ENCODE measurements at places on chromosomes 5 and 9.

- no peak for DNase-seq
These were observed 140.9 kb upstream of the MAP3K1 start for GRCh38 chr5:56674441-56674840.

- no peak for DNase-seq
These were observed 260.7 kb downstream of the CHSY3 start for GRCh38 chr5:130164966-130165365.

DNA sequence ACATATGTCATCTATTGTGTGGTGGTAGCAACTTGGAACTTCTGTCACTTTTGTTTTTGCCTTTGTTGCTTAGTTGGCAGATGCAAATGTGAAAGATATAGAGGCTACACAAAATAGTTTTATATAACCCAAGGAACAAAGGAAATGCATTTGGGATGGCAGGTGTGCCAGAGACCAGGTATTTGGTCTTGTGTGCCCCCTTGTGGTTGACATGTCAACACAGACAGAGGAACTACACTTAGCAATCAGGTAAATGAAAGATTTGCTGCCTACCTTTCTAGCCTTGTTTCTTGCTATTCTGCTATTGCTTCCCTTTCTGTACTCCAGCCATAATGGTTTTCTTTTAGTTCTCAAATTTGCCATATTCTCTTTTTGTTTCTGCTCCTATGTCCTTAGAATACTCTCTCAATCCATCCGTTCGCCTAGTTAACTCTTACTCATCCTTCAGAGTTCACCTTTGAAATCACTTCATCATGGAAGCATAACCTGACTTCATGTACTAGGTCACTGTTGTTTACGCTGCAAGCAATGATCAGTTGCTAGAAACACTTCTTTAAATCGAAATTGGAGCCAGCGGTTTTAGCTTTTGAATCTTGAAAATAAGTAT is 119.5 kb downstream of the TRPM3 start:
- peak; percentile 0 for DNase-seq

DNA sequence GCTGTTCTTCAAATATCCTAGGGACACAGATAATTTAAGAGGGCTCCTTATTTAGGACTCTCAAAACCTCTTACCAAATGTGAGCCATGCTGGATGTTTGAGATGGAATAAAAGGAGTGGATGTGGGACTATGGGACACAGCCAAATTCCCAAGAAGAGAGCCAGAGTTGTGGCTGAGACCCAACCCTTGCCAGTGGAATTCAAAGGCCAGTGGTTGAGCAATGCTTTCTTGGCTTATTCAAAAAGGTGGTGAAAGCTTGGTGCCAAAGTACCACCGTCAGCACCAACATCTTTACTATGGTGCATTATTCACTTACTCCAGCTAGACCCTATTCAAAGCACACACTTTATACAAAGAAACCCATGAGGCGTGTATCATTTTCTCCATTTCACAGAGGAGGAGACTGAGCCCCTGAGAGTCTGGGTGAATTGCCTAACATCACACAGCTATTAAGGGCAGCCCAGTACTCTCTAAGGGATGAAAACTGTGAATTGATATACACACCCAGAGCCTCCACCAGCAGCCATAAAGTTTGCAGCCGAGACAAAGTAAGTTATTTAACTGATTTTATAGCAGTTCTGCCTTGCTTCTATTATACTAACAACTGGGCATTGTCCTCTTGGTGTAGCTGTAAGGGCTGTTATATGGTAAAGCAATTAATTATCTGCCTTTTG is 391.7 kb downstream of the ACTL7B start:
- no peak for DNase-seq

DNA sequence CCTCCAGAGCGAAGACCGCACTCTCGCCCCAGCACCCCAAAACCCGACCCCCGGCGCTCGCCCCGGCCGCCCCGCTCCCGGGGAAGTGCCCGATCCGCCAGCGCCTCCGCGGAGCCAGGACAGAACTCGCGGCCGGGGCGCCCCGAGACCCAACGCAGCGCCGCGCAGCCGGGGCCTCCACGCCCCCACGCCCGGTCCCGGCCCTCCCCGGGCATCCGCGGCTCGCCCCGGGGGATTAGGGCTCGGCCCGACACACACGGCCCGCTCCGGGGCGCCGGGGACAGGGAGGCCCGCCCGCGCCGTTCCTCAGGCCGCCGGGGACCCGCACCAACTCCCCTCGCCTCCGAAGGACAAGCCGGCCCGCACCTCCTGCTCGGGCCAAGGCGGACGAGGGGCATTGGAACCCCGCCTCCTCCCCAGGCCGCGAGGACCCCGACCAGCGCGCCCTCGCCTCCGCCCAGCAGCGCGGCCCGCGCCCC is 544 bp downstream of the FNBP1 start:
- no peak for DNase-seq

GRCh38 chr5:96633820-96634219 is 28.4 kb upstream of the CAST start:
- no peak for DNase-seq

DNA sequence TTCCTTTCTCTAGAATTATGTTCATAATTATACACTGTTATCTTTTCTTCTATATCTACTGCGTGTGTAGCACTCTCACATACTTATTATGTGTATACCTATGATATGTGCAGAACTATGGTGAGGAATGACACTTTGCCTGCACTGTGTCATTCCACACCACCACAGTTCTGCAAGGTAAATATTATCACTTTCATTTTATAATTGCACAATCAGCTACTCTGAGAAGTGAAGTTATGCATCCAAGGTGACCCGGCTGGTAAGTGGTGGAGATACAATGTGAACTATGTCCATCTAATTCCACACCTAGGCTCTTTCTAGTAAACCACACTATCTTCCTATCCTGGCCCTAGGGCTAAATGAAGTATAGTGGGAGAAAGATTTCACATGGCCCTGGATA is 170.1 kb upstream of the ATP10B start:
- no peak for DNase-seq

DNA sequence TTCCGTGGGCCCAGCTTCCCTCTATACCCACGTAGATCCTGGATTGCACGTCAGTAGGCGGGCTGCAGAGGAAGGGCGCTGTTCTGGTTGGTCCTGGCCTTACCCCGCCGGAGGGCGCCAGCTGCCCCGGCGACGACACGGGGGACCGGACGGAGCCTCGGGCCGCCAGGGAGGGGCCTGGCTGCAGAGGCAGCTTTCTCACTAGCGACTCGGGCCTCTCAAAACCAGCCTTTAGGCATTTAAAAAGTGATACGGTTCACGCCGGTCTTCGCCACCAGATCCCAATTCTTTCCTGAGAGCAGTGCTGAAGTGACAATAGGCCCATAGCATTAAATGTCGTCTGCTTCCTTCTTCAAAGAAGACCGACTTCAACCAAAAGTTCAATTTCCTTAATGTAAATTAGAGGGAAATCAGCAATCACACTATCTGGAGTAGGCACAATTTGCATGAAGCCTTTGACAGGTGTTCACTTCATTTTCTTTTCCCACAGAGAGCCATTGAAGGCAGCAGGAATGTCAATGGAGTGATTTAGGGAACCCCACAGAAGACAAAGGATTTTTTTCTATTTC is 17.6 kb upstream of the UBE2D2 start:
- DNase-seq, result no peak

DNA sequence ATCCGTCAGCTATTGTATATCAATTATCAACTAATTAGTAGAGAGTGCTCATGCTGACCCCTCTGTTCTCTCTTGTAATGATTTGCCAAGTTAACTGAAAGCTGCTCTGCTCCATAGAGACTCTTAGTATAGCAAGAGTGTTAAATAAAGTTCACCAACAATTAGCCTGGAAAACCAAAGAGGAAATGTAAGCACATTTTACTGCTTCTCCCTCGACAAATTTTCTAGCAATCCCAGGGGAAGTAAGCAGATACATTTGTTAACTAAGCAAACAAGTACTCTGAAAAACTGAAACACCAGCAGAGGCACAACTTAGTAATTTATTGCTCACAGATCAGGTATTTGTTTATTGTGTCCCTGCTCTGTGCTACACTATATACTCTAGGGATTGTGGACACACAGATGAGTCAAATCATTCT is 162.2 kb downstream of the GLIS3 start:
- no peak for DNase-seq

GRCh38 chr9:677461-678097 is 163.9 kb upstream of the DMRT1 start:
- DNase-seq, result no peak

- no peak for DNase-seq
These were observed 200.8 kb upstream of the ST8SIA4 start for GRCh38 chr5:101103874-101104273.

- DNase-seq, result no peak
These were observed 73.7 kb downstream of the GTF3C4 start for GRCh38 chr9:132743931-132744479.

DNA sequence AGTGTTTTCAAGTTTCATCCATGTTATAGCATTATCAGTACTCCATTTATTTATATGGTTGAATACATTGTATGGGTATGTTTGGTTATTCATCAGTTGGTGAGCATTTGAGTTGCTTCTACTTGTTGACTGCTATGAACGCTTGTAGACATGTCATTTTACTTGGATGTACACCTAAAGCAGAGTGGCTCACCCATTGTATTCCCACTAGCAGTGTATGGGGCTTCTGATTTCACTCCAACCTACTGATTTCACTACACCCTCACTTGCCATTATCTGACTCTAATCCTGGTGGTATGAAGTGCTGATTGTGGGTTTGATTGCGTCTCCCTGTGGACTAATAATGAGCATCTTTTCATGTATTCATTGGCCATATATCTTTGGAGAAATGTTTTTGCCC is 9.5 kb downstream of the NPM1 start:
- no peak for DNase-seq

DNA sequence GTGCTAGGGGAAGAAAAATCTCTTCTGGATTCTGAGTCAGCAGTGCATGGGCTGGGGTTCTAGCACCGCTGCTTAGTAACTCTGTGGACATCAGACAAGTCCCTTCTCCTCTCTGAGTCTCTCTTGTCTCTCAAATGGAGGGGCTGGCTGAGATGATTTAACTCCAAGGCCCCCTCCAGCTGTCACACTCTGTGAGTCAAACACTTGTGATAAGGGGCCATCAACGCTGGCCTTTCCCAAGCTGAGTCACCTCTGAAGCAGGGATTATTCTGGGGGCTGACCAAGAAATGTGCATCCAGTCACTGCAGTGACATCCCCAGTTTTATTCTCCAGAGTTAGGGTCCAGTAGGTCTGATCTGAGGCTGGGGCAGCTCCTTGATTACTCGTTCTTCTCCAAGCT is 110.4 kb upstream of the ZNF462 start:
- DNase-seq, result no peak

GRCh38 chr9:20564650-20565049 is 57.6 kb downstream of the MLLT3 start:
- DNase-seq, result no peak

DNA sequence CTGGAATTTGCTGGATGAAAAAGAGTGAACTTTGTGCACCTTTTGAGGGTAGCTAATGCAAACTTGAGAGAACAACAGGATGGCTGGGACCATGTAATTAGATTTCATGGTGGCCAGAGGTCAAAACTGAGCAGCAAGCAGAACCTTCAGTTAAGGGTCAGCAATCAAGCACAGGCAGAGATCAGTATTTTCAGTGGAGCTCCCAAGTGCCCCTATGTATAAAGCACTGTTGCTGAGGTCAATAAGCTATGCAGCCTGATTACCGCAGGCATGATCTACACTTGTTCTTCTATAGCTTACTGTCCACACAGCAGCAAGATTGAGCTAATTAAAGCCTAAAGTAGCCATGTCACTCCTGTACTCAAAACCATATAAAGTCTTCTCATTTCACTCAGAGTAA is 62.1 kb upstream of the TMC1 start:
- DNase-seq, result no peak

DNA sequence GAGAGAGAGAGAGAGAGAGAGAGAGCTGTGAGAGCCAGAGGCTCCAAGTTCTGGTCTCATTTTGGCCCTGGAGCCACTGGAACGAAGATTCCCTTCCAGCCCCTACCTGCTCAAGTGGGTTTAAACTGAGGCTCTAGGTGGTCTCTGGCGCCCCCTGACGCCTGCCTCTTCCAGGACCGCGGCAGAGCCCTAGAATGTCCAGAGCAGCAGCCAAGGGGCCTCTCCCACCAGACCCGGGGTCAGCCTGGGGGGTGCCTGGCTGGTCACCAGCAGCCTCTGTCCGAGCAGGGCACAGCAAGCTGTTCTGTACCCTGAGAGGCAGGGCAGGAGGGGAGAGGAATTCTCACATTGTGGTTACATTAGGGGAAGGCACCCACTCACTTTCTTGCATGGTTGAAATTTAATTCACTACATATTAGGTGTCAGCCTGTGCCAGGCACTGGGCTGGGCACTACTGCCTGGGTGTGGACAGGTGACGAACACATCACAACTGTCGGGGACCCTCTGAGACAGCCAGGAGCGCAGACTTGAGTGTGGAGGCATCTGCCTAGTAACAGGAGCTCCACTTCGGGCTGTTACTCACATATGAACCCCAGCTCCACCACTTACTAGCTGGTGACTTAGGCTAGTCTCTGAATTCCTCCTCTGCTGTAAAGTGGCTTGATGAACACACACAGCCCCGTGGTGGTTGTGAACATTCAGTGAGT is 44.5 kb downstream of the AMBP start:
- no peak for DNase-seq

DNA sequence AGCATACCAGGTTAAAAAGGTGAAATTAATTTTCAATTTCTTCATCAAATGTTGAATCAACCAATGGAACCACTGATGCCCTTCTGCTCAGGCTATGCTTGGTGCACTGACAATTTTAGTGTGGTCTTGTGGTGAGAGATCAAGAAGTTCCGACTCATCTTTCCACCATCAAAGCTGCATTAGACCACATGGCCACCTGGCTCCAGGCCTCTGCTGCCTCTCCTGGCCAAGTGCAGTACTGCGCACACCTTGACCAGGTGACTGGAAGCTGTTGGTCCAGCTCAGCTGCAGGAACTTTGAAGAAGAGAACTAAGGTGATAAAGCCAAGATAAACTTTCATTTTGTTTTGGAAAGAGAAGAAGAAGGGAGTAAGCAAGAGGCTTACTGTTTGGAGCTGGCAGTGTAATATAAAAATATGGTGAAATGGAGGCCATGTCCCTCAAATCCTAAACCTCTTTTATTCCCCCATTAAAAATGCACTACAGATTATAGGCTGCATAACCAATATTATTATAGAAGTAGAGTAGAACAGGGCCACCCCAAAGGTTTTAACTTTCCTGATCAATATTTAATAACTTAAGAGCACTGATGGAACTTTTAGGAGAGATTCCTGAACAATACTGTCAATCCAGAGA is 315.5 kb upstream of the C9orf72 start:
- DNase-seq, result peak; percentile 6

DNA sequence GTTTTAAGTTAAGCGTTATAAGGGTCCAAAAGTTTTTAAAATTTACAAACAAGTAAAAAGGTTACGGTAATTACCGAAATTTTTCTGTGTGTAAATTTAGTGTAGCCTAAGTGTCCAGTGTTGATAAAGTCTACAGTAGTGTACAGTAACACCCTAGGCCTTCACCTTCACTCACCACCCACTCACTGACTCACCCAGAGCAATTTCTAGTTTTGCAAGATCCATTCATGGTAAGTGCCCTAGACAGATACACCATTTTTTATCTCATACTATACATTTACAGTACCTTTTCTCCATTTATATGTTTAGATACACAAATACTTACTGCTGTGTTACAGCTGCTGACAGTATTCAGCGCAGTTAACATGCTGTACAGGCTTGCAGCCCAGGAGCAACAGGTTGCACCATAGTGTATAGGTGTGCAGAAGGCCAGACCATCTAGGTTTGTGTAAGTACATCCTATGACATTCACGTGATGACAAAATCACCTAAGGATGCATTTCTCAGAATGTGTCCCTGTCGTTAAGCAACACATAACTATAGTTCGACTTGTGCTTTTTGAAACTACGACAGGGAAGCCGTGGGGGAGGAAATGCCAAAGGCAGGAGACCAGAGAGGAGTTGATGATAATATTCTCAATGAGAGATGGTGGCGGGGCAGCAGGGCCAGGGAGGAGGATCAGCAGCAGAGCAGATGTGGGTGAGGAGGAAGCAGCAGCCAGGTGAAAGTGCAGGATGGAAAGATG is 48.6 kb downstream of the PSMB7 start:
- no peak for DNase-seq

Measured in stimulated activated CD4-positive, alpha-beta T cell treated with anti-CD3 and anti-CD28 coated beads, TNF-alpha, amount 100 ng/mL, for 48 hours (primary cell).